Stimulated activated CD8-positive, alpha-beta memory T cell treated with anti-CD3 and anti-CD28 coated beads, Interleukin-4, amount 100 ng/mL, for 4 hours (primary cell): ENCODE measurements at places on chromosomes 4 and X.

DNA sequence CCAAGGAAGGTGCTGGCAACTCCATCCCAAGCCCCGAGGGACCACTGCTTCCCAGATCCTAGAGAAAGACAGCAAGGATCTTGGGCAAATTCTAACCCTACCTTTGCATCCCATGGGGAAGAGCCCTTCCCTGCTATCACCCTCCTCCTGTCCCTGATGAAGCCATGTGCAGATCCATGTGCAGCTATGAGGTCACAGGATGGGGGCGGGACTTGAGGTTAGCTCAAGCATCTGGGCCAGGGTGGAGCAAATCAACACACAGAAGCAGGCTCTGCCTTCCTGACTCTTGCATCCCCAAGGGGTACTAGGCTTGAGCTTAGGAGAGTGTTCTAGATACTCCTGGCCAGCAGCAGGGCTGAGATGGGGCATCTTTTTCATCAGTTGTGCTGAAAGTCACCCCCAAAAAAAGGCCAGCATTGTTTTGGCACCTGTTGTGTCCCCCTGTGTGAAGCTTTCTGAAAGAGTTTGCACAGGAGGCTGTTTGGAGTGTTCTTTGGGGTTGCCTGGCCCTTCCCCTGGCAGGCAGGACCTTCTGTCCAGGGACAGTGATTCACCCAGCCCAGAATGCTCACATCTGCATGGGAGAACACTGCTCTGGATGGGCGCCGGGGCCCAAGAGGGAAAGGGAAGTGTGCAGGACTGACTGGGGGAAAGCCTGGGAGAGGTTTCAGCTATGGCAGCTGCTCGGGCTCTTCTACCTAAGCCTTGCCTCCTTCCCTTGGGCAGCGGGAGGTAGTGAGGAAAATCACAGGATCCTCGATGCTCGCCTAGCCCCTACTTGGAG lies 50.8 kb downstream of the PRPS1 start:
- DNase-seq, result no peak

- DNase-seq, result no peak
Measured at GRCh38 chr4:67581208-67581857, 22.8 kb downstream of the STAP1 start.

GRCh38 chr4:59518005-59518823 lies 1681.9 kb upstream of the ADGRL3 start:
- no peak for DNase-seq

DNA sequence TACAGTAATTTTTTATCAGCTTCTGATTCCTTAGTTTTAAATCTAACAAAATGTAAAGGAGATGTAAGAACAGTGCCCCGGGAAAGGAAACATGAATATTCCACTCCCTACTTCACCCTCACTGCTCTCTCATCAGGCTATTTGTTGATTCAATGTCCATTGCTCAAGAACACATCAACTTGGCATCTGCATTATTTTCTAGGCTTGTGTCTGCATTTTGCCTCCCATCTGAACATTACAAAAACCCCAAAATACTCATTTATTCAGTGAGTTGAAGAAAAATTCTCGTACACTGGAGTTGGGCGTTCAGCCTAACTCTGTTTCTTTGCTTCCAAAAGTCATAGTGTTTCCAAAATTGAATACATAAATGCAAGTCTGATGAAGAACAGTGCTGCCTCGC lies 25.6 kb downstream of the ARHGAP6 start:
- DNase-seq, result no peak

DNA sequence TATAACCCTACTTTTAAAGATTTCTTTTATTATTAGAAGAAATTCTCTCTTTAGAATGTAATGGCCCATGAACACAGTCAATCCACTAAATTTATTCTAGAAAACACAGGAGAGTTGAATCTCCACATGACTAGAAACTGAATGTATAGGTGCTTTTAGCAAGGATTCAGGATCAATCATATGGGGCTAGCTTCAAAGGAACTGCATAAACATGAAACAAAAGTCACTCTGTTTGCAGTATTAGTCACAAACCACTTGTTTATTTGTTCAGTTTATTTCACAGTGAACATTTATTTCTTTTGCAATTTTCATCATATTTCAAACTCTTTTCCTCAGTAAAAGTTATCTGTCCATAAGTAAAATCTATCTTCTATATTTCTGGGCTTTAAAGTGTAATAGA lies 1604.6 kb downstream of the PCDH18 start:
- no peak for DNase-seq

DNA sequence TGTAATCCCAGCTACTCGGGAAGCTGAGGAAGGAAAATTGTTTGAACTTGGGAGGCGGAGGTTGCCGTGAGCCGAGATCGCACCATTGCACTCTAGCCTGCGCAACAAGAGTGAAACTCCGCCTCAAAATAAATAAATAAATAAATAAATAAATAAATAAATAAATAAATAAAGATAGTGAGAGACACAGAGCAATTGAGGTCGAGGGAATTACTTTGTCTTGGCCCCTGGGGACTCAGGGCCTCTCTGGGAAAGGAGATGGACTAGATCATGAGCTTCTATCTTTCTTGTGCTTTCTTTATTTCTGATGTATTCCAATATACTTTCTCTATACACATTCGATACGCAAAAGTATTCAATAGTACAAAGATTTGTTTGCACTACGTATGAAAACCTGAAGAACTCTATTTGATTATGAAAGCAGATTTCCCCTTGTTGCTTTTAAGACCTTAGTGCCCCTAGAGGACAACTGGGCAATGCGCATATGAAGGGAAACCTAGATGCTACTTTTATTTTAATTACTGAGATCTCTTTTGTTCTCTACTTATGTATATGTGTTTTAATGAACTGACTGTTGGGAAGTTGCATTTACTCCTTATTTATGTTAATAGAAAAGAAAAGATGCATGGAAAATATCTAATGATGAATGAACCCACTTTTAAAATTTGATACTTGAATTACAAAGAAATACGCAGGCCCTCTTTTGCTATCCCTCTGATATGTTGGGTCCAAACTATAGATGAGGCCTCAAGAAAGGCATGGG lies 12.8 kb upstream of the ELOVL6 start:
- no peak for DNase-seq

- no peak for DNase-seq
Measured at GRCh38 chrX:153863251-153863991, 22.6 kb downstream of the L1CAM start.

- DNase-seq, result no peak
Measured at GRCh38 chr4:53547983-53548382, 43.3 kb downstream of the LNX1 start.

- DNase-seq, result no peak
Measured at GRCh38 chrX:2514131-2514530, 13.4 kb upstream of the DHRSX start.

- DNase-seq, result no peak
Measured at GRCh38 chrX:71107762-71108360, 1.3 kb upstream of the CXorf65 start.

DNA sequence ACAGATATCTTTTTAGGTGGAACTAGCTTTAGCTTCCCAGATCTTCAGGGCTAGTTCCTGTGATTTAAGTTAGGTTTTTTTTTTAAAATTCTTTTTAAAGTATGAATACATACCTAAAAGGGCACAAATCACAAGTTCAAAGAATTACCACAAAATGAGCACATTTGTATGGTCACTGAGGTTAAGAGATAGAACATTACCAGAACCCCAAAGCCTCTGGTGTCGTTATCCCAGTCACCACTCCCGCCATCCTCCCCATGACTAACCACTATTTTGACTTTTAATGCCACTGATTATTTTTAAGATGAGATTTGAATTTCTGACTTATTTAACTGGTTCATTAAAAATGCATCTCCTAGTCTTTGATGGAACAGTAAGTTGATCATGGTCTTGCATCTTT lies 5.4 kb downstream of the PGK1 start:
- no peak for DNase-seq

- no peak for DNase-seq
Measured at GRCh38 chr4:145083891-145084605, 13.9 kb downstream of the ANAPC10 start.

- no peak for DNase-seq
Measured at GRCh38 chr4:152220201-152220666, 315.7 kb downstream of the FBXW7 start.
